ENCODE measurements at places on chromosomes 4 and X.

GRCh38 chrX:40177942-40178715 is 80.4 kb upstream of the BCOR start:
- DNase-seq: peak; percentile 41

- DNase-seq: peak; percentile 23
These were observed 41.0 kb upstream of the SH3RF1 start for GRCh38 chr4:169311643-169312365.

GRCh38 chr4:1288786-1289185 is 905 bp upstream of the MAEA start:
- DNase-seq: no peak

DNA sequence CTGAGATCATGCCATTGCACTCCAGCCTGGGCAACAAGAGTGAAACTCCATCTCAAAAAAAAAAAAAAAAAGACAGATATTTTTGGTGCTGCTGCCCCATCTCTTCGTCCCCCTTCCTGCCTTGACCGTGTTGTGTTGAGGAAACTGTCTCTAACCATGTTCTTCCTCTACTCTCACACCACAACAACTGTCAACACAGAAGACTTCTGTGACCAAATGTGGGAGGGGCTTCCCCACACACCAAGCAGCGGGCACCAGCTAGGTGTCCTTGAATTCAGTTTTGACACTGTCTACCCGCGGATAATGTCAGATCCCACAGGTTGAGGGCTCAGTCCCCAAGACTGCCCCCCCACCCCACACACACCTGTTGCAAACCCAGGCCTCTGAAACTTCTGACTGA is 104.7 kb upstream of the BCOR start:
- DNase-seq: no peak

- DNase-seq: no peak
These were observed at the start of gene NEXMIF for GRCh38 chrX:74925225-74926088. Gene NEXMIF (minus strand): TSS chrX:74925452.

DNA sequence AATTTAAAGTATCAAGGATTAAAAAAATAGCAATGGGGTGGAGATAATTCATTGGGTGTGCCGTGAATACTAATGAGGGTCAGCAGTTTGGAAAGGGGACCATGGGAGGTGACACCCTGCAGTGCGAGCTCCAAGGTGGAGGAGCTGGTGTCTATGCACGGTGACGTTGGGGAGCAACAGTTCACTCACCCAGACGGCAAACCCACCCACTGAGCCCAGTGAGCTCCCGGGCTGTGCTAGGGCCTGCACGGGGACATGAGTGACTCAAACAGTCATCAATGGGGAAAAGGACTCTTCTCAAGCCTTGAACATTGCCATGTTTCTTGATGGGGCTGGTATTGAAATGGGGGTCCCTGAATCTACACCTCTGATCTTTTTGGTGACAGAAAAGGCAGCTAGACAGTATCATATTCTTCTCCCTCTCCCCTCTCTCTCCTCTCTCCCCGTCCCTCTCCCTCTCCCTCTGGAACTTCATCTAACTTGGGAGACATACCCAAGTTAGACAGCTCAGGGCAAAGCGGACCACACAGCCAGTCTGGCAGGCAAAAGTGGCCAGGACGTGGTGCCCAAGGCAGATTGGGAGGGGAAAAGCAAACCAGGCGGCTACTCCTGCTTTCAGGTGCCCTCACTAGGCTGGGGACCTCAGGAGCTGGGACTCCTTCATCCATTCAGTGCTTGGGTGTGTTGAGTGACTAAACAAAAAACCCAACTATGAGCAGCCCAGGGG is 26.3 kb upstream of the PPP2R2C start:
- no peak for DNase-seq

Measured in SJCRH30 (cell line).